Cardiac muscle cell (in vitro differentiated cells and primary cell): ENCODE measurements at places on chromosomes 11 and 22. TPM values are rescaled to one million over a fixed set of nuclear protein-coding genes. Genes with fewer than 3 reads are reported as not detected.

The PKDREJ gene
- total RNA-seq = 0.03 and 0.07 TPM in 2 replicates

- peak; percentile 84 for DNase-seq
These were observed 70.7 kb upstream of the THY1 start for GRCh38 chr11:119493712-119494111.

The ROBO4 gene
- 0.74 and 2.4 TPM in 2 replicates for total RNA-seq

- no peak for DNase-seq
These were observed 23.6 kb upstream of the ME3 start for GRCh38 chr11:86696004-86696403.

GRCh38 chr11:15011776-15012345 lies 39.7 kb upstream of the CALCA start:
- no peak for DNase-seq

The BLID gene
- total RNA-seq = 1.0 and 1.3 TPM in 2 replicates

DNA sequence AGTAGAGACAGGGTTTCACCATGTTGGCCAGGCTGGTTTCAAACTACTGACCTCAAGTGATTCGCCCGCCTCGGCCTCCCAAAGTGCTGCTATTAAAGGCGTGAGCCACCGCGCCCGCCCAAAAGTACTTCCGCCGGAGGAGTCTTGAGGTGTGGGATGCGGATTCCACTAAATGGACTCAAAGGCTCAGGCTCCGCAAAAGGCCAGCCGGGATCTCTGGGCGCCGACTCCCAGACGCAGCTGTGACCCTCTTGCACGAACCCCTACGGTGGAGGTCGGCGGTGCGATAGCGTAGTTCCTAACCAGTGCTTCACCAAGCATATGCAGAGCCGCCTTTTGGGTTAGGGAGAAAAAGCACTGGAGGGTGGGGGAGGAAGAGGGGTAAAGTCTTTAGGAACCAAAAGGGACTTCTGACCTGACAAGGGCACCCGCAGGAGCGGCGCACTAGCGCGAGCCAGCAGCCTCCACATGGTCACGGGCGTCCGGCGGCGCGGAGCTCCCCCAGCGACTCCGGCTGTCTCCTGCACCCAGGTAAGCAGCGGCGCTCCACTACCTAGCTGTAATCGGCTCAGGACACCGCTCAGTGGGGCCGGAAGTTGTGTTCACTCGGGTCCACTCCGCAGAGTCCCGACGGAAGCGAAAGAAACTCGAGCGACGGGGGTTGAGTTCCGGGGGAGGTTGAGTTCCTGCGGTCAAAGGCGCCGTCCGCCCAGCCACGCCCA lies at the start of gene MRPL16:
Gene MRPL16 (minus strand): TSS at position 590 of the 722 bp plus-strand sequence. CDS start 120 bp downstream, at position 470.
- peak; percentile 93 for DNase-seq

The CARD18 gene
- not detected in 2 replicates for total RNA-seq

The MFRP gene
- not detected in 2 replicates for total RNA-seq

The C1QTNF5 gene
- total RNA-seq = 3.4 and 8.0 TPM in 2 replicates

GRCh38 chr11:36333897-36334296 lies 37.8 kb downstream of the PRR5L start:
- DNase-seq = peak; percentile 62

- DNase-seq = peak; percentile 43
These were observed 33.1 kb downstream of the TRIM66 start for GRCh38 chr11:8649361-8649760.

GRCh38 chr11:32421992-32422391 lies 13.3 kb downstream of the WT1 start:
- no peak for DNase-seq

DNA sequence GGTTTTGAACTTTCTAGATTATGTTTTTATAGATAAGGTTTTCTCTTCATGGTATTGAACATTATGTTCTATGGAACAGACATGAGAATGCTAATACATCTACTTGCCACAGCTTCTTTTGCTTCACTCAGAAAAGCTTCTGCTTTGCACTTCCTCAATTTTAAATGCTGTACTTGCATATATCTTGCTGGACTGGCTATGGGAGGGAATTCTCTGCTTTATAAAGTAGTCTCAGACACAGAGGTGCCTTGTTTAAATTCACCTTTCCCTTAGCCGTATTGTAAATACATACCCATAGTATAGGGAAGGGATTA lies 173.9 kb downstream of the DDX10 start:
- DNase-seq = no peak

The NXPE1 gene
- not detected in 2 replicates for total RNA-seq

DNA sequence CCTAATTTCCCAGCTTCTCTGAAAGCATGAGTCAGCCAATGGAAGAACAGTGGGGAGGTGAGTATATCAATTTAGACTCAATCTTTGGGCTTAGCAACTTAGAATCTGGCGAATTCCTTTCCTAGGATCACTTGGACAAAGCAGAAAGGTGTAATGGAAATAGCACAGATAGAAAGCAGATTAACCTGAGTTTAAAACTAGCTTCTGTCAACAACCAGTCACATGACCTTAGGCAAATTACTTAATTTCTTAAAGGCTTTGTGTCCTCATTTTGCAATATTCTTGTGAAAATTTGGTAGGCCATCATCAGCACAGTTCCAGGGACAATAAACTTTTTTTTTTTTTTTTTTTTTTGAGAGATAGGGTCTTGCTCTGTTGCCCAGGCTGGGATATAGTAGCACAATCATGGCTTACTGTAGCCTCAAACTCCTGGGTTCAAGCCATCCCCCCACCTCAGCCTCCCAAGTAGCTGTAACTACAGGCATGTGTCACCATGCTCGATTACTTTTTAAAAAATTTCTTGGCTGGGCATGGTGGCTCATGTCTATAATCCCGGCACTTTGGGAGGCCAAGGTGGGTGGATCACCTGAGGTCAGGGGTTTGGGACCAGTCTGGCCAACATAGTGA lies 40.8 kb upstream of the PCF11 start:
- no peak for DNase-seq

DNA sequence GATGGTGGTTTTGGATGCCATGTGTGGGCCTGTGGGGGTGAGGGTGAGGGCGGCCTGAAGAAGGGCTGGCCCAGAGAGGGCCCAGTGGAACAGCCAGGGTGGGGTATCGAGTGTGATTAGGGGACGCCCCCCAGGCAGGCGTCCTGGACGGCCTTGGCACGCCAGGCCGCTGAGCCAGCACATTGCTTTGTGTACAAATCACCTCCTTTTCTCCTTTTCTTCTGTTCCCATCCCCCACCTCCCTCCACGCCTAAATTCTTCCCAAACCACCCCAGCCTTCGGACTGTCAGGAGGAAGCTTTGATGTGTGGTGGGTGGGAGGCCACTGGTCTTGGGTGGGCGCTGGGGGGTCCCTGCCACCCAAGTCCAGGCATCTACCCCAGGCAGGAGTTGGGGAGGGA lies 7.8 kb upstream of the CD248 start:
- peak; percentile 60 for DNase-seq

DNA sequence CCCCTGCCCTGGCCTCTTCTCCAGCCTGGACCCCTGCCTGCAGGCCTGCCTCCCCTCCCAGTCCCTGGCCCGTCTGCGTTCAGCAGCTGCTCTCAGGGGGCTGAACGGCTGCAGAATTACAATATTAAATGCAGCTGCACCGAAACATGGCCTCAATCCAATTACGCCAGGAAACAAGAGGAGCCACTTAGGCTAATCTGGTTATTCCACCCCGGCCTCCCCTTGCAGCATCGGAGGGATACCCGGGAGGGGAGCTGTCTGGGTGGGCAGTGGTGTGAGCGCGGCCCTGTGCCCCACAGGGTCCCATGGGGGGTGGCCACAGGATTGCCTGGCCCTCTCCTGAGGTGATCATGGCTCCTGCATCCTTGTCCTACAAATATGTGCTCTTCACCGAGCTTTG lies 42.6 kb downstream of the FLRT1 start:
- no peak for DNase-seq

The VWCE gene
- 1.8 and 2.3 TPM in 2 replicates for total RNA-seq

DNA sequence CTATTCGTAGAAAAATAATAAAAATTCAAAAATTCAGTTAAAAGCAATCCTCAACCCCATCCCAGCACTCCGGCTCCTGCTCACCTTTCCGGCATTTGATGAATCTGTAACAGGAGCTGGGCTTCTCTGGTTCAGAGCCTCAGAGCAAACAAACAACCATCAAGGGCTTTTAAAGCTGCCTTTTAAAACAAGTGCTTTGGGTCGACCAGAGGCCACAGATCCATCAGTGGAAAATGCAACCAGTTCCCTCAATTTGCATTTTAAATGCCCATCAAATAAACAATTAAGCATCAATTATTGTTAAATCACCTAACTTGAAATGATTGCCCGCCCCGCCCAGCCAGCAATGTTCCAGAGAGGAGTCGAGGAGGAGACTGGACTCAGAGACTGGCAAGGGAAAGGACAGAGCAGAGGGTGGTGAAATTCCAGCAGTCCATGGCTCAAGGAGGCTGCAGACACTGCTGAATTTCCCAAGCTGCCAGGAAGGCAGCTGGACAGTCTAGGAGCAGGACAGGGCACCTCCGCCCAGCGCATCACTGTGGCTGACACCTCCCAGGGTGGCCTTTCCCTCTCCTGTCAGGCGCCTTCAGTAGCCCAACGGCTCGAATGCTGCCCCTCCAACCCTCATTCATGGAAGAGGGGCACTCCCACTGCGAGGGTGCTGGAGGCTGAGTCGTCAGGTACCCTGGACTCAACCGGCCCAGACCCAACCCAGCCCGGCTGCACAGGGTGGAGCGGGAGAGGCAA lies 7.5 kb downstream of the FXYD6 start:
- DNase-seq = no peak

- no peak for DNase-seq
These were observed 43.9 kb downstream of the SGSM3 start for GRCh38 chr22:40414311-40414710.

The GAL3ST3 gene
- total RNA-seq = 25.5 and 38.6 TPM in 2 replicates

DNA sequence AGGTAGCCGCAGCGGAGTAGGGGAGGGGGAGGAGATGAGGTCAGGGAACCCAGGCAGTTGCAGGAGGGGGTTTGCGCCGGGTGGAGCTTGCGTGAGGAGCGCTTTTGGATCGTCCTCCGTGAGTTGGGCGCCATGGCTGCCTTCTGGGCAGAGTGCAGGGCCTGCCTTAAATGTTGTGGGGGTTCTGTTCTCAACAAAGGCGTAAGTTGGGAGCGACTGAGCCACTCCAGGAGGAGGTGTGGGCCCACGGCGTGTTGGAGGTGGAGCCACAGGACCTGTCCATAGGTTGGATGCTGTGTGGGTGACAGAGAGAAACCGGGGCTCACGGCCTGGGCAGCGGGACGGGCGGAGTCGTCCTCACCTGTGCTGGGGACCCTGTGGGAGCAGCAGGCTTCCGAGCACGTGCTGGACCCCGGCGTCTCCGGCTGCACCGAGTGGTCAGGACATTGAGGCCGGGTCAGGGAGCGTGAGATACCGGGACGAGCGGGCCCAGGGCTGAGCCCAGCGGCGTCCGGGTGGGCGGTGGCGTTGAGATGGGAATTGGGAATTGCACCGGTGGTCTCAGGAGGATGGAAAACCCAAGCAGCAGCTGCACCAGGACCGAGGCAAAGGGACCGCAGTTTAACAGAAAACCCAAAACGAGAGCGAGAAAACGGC lies 977 bp upstream of the PGGHG start:
- DNase-seq = no peak
